Stimulated activated CD4-positive, alpha-beta T cell treated with anti-CD3 and anti-CD28 coated beads, Interleukin-15, amount 100 ng/mL, for 1 hour (primary cell): ENCODE measurements at places on chromosomes 3 and 15.

DNA sequence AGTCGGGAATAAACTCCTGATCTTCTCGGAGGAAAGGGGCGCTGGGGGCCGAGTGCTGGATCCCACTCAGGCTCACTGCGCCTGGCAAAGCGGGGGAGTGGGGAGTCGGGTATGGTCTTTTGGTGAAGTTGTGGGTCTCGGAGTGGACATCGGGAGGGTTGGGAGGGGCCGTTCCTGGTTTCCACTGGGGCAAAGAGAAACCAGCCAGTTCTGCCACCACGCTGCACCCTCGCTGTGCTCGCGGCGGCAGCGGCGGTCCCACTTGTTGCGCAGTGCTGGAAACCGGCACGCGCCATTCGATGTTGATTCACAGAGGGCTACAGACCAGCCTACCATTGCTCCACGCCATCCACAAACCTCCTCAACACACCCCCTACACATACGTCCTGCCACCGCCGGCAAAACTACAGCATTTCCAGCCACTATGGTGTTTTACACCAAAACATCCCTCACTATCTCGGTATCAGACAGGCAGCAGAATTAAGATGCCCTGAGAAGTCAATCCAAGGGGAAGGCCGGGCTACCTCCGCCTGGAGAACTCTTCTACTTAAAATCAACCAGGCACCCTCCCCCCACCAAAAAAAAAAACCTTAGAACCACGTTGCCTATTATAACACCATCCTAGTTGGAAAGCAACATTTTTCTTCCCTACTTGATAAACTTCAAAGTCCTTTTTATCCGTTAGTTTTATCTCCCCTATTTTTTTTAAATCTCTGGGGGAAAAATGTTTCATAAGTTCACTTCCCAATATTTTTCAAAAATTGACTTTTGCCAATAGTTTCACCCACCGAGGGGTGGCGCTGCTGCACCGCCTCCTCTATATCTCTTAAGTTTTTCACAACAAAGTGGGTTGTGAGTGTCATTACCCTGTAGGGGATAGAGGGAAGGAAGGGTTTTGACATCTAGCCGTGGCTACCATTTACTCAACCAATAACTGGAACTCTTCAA is 3.6 kb downstream of the BCL6 start:
- DNase-seq = peak; percentile 51

DNA sequence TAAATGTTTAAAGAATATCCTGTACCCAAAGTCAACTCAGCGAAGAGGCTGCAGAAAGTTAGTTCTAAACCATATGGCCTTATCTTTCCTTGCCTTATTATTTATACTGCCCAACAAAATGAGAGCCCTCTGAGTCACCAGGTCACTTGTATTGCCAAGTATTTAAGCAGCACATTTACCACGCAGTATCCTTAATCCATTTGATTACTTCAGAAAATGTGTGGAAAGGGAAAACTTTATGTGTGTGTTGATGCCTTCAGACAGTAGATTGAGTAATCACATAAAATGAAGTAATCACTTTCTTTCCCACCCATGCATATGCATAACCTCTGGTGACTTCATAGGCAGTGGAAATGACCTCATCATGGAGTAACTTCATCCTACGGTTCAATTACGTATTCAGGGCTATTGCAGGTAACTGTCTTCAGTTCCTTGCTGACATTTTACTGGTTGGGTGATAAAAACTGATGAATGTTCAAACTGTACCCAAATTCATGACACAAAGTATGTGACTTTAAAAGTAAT is 7.5 kb upstream of the CADPS start:
- no peak for DNase-seq

- DNase-seq = no peak
Observed at GRCh38 chr3:14162178-14162577, 16.2 kb downstream of the XPC start.

- no peak for DNase-seq
Observed at GRCh38 chr3:151152455-151153079, 50.4 kb downstream of the GPR171 start.

GRCh38 chr3:53198996-53199395 is 38.0 kb downstream of the PRKCD start:
- no peak for DNase-seq

- DNase-seq = no peak
Observed at GRCh38 chr15:84840741-84841429, 23.7 kb downstream of the ALPK3 start.
